LHCN-M2 (cell line): ENCODE measurements at places on chromosomes 16 and 17. TPM values are rescaled to one million over a fixed set of nuclear protein-coding genes. Genes with fewer than 3 reads are reported as not detected.

DNA sequence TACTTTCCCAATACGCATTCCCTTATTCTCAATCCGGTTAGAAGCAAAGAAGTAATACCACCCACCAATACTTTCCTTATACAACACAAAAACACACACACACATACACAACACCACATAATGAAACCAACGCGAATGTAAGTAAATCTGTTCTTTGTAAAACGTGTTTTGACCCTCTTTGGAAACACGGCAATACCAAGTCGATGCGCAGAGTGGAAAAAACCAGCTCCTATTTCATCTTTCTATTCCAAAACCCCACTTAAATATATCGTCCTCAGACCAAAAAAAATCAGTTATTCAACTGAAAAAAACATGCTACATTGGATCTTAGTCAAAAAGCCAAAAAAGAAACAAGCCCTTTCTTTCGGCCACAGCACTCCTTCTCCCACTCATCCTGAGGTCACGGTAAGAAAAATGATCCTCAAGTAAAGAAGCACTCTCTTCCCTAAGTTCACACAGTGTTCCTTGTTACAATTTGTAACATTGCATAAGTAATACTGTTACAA, 31.0 kb upstream of the ARL4D start:
- DNase-seq: peak; percentile 94

GRCh38 chr17:67994817-67995569, 1.3 kb downstream of the C17orf58 start:
- peak; percentile 92 for DNase-seq

GRCh38 chr17:11742886-11743285, 144.6 kb downstream of the DNAH9 start:
- no peak for DNase-seq

DNA sequence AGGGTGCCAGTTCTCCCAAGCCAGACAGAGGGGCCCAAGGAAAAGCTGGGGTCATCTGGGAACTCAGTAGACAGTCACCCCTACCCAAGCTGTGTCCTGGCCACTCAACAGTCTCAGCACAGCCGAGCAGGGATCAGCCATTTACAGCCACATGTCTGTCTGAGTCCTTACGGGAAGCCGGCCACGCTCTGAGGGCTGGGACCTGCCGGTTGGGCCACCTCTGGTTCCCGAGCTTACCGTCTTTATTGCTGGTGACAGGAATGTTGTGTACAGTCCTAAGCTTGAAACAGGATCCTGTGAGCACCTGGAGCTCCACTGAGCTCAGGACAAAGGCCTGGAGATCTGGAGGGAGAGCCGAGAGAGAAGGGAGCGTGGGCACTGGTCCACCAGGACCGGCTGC, 59.8 kb downstream of the TIMM22 start:
- DNase-seq: no peak

GRCh38 chr17:4898351-4898750, 985 bp upstream of the C17orf107 start:
- no peak for DNase-seq

DNA sequence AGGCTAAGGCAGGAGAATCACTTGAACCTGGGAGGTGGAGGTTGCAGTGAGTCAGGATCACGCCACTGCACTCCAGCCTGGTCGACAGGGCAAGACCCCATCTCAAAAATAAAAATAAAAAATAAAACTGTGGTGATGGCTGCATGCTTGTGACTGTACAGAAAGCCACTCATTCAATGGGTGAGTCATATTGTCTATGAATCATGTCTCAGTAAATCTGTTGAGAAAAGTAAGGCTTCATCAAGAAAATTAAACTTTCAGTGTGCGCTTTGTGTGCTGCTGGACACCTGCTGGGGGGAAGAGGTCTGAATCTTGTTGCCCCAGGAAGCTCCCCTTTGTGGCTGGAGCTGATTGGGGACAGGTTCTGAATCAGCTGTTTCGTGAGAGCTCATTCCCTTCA, 11.3 kb downstream of the NUBP1 start:
- DNase-seq: peak; percentile 76

GRCh38 chr16:88673716-88674379, 11.0 kb upstream of the MVD start:
- no peak for DNase-seq

DNA sequence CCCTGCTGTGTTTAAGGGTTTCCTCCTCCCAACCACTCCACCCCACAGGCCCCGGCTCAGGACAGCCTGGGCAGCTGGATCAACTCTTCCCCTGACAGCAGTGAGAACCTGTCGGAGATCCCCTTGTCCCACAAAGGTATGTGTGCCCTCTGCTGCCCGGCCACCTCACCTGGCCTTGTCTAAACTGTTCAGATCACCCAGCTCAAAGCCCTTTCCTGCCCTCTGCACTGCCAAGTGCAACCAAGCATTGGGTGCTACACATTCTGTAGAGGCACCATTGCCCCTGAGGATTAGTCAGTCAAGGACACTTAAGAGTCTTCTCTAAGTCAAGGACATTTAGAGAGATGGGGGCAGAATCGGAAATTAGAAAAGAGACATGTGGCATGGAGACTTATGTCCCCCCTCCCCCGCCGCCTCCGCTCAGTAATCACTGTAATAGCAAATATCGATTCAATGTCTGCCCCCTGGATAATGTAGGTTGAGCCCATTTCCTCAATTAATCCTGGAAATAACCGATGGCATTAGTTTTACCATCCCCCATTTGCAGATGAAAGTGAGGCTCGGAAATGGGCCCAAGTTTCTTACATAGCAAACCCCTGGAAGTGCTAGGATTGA, 8.1 kb downstream of the BTBD17 start:
- DNase-seq: no peak

GRCh38 chr17:45427181-45427835, 5.4 kb downstream of the ARHGAP27 start:
- DNase-seq: no peak

- DNase-seq: no peak
These were observed 6.8 kb downstream of the RSPRY1 start for GRCh38 chr16:57192720-57193486.

DNA sequence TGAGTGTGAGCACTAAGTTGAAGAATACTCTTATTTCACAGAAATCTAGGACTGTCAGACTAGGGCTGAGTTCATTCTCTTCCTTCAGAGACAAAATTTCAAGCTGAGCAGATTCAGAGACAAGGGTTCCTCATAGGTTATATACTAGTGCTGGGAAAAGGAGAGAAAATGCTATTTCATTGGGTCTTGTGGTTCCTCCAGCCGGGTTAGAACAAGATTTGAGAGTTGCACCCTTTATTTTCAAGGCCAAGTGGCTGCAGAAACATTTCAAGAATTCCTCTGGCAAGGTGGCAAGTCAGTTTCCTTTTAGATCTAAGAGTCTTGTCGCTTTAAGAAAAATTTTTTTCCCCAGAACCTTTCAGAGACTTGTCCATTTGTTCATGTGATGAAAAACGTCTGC, 6.8 kb downstream of the THUMPD1 start:
- no peak for DNase-seq

- DNase-seq: no peak
These were observed 44.0 kb upstream of the ABCC11 start for GRCh38 chr16:48291303-48291702.

DNA sequence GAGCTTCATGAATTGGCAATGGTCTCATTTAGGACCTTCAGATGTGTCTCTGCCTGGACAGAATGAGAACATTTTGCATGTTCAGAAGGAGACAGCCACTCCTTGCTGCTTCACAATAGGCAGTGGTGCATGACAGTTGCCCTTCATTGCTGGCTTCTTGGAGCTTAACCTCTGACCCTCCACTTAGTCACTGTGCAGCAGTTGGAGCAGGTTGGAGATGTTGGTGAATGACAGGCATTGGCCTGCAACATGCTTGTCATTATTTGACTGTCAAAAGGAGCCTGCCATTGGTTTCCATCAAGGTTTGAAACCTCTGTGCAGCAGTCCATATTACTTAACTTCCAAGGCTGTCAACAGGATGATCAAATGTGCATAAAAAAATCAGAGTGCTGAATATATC, 22.7 kb downstream of the FTO start:
- peak; percentile 88 for DNase-seq

DNA sequence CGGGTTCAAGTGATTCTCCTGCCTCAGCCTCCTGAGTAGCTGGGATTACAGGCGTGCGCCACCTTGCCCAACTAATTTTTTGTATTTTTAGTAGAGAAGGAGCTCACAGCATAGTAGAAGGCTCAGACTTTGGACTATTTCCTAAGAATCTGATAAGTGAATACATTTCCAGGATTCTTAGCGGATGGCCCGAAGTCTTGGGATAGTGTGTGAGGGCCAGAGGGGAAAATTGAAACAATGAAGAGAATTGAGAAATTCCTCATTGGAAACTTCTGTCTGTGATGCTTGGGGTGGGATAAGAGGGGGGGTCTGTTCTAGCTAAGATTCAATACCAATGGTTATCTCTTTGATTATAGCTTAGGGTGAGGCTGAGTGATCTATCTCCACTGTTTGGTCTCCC, 183.3 kb downstream of the MSI2 start:
- no peak for DNase-seq

DNA sequence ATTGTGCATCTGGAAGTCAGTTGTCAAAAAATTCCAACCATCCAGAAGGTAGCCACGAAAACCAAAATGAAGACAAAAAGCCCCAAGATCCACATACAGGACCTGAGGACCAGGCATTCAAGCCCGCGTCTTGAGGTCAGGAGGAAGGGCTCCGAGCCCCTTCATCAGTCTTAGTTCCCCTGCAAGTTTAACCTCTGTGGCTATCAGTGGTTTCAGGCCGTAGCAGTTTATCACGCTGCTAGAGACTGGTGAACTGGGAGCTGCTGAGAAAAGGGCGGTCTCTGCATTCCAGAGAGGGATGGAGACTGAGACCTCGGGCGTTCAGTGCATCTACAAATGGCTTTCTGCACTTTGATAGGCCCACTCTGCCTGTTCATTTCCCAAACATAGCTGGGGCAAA, 70.6 kb downstream of the IRF8 start:
- no peak for DNase-seq

Gene CTRL
- total RNA-seq: 0.71 and 2.6 TPM in 2 replicates

Gene PYDC1
- total RNA-seq: not detected in 2 replicates

Gene CRYM
- total RNA-seq: 0.86 TPM in 1 of 2 replicates, not detected in the other

Gene SLC38A8
- not detected in 2 replicates for total RNA-seq

Gene SLC5A2
- not detected in 2 replicates for total RNA-seq

Gene TBC1D10B
- 41.8 and 43.9 TPM in 2 replicates for total RNA-seq
